ENCODE measurements at places on chromosomes 2 and 18.

- no peak for DNase-seq
These were observed 45.0 kb downstream of the PMS1 start for GRCh38 chr2:189829102-189829833.

DNA sequence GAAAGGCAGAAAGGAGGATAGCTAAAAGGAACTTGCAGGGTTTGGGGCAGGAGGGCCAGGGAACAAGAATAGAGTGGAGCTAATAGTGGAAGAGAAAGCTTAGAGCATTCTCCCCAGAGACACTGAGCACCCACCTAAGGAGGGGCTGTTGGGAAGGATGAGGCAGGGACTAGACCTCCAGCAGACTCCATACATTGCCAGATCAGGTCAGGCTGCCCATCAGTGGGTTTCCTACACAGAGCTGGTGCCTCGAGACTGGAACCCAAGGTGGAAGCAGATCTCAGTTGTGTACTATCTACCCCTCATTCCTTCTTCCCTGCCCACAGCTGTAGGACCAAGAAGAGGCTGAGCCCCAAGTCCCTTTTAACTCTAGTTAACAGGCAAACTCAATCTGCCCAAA is 148.5 kb downstream of the ZFP36L2 start:
- no peak for DNase-seq

DNA sequence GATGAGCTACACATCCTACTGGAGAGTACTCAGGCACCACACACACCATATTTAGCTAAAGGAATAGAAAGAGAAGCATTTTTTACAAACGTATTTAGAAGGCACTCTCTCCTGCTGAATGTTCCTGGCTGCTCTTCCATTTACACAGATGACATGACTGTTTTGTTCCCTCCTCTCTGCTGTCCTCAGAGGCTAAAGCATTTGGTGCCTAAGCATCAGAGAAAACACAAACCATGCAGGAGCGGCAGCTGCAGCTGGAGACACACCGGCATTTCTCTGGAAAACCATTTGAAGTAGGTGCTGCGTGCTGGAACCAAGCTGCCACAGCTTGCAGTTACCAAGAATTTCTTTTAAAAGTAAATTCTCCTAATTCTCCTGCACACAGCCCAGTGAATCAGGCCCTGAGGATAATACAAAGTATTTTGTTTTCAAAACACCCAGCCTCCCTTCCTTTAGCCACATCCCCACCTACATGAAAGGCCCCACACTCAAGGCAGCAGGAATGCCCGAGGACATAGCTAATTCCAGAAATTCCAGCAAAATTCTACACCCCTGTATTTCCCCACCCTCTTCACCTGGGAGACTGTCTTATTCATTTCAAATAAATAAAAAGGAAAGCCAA is 488.9 kb upstream of the SOX11 start:
- no peak for DNase-seq

DNA sequence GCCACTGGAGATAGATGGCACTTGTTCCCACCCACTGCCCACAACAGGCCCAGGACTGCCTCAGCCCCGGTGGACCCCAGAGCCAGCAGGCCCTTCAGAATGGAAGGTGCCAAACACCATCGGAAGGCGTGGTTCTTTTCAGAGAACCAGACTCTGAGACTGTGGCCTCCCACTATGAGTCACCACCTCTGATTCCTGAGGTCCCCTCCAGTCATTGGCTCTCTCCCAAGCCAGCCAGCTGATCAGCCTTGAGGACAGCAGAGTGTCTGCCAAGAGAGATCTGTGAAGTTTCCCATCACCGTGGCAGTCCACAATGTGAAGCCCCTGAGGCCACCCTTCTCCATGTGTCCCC is 10.4 kb upstream of the MAP3K2 start:
- peak; percentile 38 for DNase-seq

- no peak for DNase-seq
These were observed 104.6 kb downstream of the PTPN4 start for GRCh38 chr2:119864318-119864717.

GRCh38 chr2:80126596-80127189 is 177.9 kb downstream of the LRRTM1 start:
- no peak for DNase-seq

Measured in activated naive CD4-positive, alpha-beta T cell treated with Interleukin-2 at 50 U/mL for 16 hours (primary cell).